ENCODE measurements at places on chromosomes 12 and 14. TPM values are rescaled to one million over a fixed set of nuclear protein-coding genes. Genes with fewer than 3 reads are reported as not detected.

GRCh38 chr14:22003461-22003860 is 329.8 kb upstream of the OR4E1 start:
- no peak for DNase-seq

GRCh38 chr14:69363055-69363454 is 35.0 kb downstream of the ERH start:
- DNase-seq = no peak

DNA sequence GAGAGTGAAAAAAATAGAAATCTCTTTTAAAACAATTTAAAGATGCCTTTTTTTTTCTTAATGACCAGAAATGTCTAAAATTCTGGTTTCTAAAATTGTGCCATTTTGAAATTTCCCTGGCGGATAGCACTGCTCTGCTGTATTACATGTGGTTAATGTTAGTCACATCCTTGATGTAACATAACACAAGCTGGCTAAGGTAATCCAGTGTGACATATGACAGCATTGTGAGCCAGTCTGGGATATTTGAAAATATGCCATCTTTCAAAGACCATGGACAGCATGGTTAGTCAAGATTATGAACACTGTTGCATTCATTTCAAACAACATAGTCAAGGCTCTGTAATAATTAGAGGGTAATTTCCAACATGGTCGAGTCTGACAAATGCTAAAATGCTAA is 133.2 kb downstream of the ALX1 start:
- no peak for DNase-seq

GRCh38 chr12:108066583-108067577 is 62.2 kb upstream of the WSCD2 start:
- DNase-seq = no peak

DNA sequence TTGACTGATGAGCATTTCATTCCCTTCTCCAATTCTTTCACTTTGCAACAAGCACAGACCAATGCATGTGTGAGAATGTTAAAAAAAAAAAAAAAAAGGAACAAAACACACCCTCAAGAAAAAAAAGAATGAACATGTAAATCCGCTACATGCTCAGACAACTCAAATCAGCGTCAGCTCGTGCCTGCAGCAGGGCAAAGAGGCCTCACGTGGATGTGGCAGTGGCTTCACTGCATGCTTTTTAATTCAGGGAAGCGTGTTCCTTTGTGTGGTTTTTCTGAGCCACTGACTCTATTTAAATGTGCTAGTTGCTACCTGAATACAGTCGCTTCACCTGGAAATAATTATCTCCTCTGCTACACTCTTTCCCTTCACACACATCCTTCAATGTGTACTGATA is 55.1 kb downstream of the PPP1R36 start:
- no peak for DNase-seq

- no peak for DNase-seq
These were observed 147.1 kb downstream of the MED13L start for GRCh38 chr12:116130431-116130830.

GRCh38 chr14:82850576-82850975 is 1316.9 kb upstream of the SEL1L start:
- DNase-seq = no peak

DNA sequence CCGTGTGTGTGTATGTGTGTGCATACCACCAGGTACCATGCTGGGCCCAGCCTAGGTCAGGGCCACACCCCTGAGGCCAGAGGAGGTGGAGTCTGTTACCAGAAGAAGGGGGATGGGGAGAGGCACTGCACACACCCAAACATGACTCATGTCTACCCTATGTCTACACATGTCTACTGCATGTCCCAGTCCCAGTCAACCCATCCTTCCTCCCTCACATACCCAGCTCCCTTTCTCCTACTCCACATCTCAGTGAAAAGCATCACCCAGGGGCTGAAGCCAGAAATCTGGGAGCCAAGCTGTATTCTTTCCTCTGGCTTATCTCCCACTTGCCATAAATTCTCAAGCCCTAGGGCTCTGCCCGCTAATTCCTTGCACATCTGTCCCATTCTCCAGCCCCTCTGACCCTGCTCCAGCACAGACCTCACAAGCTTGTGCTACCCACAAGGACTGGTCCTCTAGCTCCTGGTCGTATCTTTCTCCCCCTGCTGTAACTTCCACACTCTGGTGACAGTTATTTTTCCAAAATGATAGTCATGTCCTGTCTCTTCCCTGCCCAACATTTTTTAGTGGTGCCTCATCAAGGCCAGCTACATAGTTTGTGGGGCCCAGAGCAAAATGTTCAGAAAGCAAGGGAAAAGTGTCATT is 18.0 kb upstream of the APPL2 start:
- no peak for DNase-seq

- no peak for DNase-seq
These were observed 393.6 kb downstream of the DPF3 start for GRCh38 chr14:72500234-72500838.

GRCh38 chr12:131349397-131350127 is 361.3 kb upstream of the SFSWAP start:
- DNase-seq = no peak

DNA sequence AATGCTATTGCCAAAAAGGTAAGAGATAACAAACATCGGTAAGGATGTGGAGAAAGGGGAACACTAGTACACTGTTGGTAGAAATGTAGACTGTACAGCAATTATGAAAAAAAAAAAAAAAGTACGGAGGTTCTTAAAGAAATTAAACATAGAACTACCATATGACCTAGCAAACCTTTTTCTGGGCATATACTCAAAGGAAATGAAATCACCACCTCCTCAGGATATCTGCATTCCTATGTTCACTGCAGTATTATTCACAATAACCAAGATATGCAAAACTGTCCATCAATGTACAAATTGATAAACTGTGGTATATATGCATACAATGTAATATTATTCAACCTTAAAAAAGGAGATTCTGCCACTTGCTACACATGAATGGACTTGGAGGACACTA is 60.7 kb downstream of the INSM2 start:
- no peak for DNase-seq

GRCh38 chr12:50052964-50053363 is 4.4 kb upstream of the ASIC1 start:
- DNase-seq = no peak

DNA sequence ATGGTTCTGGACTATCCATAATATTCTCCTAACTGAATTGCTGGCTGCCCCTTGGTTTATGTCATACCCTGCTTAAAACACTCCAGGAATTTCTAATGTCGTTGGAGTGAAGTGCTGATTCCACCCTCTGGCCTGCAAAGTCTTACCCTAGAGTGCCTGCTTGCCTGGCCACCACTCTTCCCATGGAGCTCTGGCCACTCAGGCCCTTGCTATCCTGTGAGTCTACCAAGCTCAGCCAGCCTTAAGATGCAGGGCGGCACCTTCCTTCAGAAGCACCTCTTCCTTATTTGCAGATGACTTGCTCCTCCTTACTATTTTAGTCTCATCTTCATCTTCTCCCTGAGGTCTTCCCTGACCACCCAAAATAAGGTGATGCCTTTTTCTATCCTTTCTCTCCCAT is 35.3 kb downstream of the SLC6A15 start:
- no peak for DNase-seq

DNA sequence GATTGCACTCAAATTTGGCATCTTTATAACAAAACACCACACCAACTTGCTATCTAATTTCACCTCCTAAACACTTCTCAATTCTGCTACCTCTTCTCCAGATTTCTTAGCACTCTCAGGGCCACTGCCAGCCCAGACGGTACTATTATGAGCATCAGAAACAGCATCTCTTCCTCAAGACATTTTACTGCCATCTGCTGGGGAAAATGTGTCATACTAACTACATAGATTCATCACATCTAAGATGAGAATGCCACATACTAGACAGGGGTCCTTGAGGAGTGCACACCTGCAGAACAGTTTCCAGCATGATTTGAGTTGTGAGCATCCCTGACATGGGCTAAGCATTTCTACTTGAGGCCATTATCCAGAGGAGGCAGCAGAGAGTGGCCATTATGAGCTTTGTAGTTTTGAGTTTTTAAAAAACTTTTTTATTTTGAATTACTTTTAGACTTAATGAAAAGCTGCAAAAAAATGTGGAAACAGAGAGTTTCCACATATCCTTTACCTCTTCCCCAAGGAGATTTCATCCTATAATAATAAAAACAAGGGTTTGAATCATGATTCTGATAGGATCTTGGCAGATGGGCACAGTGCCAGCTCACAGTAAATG is 15.1 kb upstream of the GRIP1 start:
- peak; percentile 25 for DNase-seq

- peak; percentile 51 for DNase-seq
These were observed 150.3 kb downstream of the TGFB3 start for GRCh38 chr14:75831455-75831854.

DNA sequence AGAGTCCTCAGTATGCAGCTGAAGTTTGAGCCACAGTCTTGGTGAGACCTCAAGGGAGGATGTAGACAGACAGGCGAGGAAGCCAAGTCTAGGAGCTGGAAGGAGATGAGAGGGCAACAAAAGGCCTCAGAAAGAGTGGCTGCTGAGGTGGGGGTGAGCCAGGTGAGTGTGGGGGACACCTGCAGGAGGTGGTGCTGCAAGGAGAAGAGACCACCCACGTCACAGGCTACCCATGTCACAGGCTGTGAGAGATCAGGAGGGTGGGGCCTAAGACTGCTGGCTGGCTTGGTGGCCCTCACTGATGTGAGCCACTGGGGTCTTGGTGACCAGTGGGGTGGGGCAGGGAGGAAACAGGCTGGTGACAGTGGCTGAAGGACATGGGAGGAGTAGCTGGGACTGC is 97.3 kb downstream of the KIF26A start:
- DNase-seq = no peak

GRCh38 chr14:103021684-103022001 is 35.7 kb downstream of the CDC42BPB start:
- DNase-seq = no peak

DNA sequence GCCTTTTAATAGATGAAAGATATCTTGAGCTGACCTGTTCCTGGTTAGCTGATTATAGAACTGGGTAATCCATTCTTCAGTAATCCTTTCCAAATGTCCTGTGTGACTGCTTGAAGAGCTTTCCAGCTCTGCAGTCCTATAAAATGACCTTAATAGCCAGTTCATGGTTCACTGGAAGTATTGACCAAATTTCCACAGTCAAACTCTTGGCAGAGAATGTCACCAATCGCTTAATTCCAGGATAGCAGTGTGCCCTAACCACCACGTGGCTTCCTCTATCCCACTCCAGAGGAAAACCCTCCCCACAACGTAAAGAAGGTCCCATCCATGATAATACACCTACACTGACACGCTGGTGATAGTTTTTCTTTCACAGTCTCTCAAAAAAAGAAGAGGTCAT is 17.4 kb downstream of the PRKAB1 start:
- no peak for DNase-seq

DNA sequence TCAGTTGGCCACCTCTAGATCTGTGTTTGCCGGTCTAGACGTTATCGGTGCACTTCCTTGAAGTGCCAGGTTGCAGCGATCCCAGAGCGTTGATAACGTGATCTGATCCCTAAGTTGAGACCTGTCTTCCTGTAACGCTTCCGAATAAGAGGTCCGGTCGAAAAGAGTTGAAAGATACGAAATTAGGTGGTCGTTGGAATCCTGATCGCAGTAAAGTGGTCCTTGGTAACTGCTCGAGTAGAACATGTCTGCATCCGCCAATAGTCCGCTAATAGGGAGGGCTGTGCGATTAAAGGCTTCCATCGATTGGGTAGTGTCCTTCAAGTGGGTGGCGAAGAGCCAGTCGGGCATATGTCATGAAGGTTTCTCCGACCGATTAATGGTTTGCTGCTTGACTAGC is 2.7 kb downstream of the SRSF5 start:
- DNase-seq = no peak

- DNase-seq = no peak
These were observed 94.9 kb downstream of the DUSP16 start for GRCh38 chr12:12467688-12468261.

DNA sequence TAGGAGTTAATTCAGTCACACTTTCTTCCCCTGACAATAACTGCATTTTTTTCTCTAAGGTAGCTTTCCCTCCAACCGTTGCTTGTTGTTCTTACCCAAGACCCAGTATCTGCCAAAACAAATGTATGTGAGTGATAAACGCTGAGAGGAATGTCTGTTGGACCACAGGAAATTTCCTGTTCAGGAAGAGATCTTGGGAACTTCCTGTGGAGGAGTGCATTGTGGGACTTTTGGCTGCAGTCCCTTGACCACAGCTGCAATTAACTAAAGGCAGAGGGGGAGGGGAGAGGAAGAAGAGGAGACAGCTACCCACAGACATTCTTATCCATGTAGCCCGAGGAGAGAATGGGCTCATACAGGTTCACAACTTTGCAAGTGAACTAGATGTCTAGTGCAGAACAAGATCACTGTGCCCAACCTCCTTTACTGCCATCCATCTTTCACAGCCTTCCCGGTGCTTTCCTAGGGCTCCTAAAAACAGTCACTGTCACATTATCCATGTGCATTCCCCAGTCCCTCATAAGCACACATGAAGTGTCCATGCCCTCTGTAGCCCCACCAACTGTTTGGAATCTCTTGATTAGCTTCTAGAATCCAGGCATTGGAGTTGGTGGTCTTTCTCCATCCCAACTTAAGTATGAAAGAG is 149.5 kb downstream of the ETV6 start:
- no peak for DNase-seq

DNA sequence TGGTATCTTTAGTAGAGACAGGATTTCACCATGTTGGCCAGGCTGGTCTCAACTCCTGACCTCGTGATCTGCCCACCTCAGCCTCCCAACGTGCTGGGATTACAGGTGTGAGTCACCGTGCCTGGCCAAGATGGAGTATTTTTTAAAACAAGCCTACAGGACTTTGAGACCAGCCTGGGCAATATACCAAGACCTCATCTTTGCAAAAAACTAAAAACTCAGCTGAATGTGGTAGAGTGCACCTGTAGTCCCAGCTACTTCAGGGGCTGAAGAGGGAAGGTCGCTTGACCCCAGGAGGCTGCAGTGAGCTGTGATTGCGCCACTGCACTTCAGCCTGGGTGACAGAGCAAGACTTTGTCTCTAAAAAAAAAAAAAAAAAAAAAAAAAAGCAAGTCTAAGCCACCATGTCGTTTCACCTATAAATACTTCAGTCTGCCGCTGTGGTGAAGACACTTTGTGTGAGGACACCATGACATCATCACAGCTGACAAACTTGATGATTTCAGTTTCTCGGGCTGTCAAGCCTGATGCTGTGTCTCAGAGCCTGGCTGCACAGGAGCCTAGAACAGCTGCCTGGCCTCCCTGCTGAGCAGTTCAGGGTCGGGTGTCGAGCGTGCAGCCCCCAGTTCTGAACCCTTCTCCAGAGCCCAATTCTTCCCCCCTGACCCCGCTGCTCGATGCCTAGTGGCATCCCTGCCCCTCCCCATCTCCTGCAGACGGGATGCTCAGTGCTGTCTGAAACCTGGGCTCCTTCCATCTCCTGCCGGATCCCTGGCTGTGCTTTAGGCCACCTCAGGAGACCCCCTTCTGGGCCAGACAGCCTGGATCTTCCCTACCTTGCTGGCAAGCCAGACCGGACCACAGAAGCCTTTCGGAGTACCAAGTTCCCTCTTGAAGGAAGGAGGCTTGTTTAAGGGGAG is 119.2 kb upstream of the EVL start:
- no peak for DNase-seq

GRCh38 chr14:49114161-49114893 is 471.9 kb downstream of the RPS29 start:
- DNase-seq = no peak

GRCh38 chr14:73286598-73286997 is 49.3 kb downstream of the PAPLN start:
- no peak for DNase-seq

The TAS2R8 gene
- total RNA-seq = not detected

The KANSL2 gene
- total RNA-seq = 76.2 TPM

The RABGGTA gene
- total RNA-seq = 56.5 TPM

The CDKN1B gene
- total RNA-seq = 205 TPM

The RNASE3 gene
- not detected for total RNA-seq

The ALG10B gene
- 17.1 TPM for total RNA-seq

The WDR89 gene
- 24.0 TPM for total RNA-seq

The OASL gene
- 2.8 TPM for total RNA-seq

The IGF1 gene
- total RNA-seq = 1.1 TPM

The DPPA3 gene
- not detected for total RNA-seq
